ENCODE measurements at places on chromosomes 11 and 22.
A peak's percentile ranks its signal among the peaks of the same experiment; 100 is the strongest.

DNA sequence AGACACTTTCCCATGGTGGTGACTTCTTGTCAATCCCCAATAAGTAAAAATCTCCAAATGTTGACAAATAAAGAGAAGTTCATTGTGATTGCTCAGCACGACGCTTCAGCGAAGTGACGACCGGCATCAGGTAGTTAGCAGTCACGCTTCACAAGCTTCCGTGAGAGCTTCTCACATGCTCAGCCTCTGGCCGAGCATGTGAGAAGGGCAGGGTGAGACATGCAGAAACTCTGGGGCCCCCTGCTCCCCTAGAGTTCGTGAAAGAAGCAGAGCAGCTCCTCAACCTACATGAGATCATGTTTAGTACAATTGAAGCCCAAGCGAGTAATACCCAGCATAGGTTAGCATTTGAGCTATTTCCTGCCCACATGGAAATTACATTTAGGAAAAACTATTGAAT lies 4.4 kb upstream of the C11orf16 start:
- DNase-seq, result no peak

DNA sequence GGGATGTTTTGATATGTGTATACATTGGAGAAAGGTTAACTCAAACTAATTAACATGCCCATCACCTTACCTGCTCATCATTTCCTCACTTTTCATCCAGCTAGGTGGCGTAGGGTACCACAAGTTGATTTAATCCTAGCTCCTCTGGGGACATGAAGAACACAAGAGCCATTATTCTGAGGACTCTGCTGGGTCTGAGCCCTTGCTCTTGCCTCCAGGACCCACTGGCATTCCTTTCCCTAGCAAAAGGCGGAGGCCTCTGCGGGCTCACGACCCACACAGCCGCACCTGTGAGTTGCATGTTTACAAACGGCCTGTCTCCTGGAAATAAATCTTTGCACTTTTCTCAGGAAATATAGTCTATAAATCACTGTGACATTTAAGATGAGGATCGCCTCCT lies 871.9 kb downstream of the TBC1D22A start:
- no peak for DNase-seq

DNA sequence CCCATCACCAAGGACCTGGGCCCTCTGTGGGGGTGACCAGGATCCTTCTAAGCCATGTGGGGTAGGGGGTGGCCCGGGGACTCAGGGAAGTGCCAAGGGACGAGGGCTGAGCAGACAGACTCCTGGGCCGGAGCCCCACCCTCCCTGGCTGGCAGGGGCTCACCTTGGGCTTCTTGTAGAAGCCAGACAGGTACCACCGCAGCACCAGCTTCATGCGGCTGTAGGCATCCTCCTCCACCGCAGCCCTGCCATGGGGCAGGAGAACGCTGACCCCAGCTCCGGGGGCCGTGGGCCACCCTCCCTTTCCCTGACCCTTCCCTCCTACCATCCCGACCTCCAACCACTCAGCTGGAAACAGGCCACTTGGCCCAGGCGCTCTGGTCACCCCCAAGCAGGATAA lies 45.9 kb upstream of the CARS1 start:
- DNase-seq, result peak; percentile 26

- DNase-seq, result no peak
Measured at GRCh38 chr11:117814766-117815261, 9.7 kb downstream of the FXYD2 start.

DNA sequence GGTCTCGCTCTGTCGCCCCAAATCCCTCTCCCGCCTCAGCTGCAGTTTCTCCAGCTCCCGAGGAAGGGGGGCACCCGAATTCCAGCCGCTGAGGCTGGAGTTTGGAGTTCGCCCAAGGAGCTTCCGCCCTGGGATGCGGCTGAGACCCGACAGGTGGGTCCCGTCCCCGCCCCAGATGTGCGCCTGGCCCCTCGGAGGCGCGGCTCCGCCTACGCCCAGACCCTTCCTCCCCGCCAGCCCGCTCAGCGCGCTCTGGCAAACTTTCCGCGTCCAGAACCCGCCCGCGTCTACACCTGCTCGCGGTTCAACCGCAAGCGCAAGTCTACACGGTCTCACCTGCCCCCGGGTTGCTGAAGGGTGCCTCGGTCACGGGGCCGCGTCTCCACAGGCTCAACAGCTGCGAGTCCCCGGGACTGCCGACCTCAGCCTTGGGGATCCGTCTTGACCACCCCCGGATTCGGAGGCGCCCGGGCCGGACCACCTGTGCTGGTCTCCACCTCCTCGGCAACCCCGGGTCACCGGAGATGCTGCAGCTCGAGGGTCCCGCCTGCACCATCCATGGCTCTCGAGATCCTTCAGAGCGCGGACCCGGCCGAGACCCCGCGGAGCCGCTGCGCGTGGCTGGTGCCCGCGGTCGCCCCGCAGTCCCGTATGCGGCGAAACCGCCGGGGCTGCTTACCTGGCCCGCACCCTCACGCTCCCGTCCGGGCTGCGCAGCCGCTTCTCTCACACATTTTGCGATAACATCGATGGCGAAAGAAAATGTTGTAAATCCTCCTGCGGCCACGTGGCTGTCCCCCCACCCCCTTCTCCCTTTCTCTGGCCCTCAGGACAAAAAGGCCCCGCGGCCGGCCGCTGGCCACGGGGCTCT lies 63.6 kb downstream of the NFAM1 start:
- no peak for DNase-seq

GRCh38 chr11:85749884-85750283 lies 61.1 kb downstream of the SYTL2 start:
- no peak for DNase-seq

DNA sequence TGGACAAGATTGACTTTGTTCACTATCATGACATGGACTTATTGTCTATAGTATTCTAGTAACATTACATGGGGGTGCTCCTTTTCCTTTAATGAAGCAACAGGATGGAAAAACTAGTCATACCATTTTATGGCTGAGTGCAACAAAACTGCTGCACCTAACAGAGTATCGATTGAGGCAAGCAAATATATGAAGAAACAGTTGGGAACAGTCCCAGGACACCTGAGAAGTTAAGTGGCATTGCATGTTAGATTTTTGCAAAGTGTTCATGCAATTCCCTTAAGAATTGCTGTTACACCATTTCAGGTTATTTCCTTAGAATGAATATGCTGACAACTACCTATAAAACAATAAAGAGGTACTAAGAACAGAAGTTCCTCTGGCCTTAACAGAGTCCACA lies 541.5 kb upstream of the ANO3 start:
- no peak for DNase-seq

DNA sequence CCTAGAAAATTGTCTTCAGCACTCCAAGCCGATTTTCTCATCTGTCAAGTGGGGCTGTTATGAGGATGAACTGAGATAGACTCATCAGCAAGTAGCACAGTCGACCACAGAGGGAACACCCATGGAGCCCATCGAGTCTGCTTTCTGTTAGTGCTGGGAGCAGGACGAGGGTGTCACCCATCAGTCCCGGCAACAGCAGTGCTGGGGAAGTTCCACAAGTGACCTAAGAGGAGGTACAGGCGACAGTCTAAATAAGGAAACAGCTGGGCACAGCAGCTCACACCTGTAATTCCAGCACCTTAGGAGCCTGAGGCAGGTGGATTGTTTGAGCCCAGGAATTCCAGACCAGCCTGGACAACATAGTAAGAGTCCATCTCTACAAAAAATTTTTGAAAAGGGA lies 9.7 kb downstream of the RTL6 start:
- DNase-seq, result no peak

DNA sequence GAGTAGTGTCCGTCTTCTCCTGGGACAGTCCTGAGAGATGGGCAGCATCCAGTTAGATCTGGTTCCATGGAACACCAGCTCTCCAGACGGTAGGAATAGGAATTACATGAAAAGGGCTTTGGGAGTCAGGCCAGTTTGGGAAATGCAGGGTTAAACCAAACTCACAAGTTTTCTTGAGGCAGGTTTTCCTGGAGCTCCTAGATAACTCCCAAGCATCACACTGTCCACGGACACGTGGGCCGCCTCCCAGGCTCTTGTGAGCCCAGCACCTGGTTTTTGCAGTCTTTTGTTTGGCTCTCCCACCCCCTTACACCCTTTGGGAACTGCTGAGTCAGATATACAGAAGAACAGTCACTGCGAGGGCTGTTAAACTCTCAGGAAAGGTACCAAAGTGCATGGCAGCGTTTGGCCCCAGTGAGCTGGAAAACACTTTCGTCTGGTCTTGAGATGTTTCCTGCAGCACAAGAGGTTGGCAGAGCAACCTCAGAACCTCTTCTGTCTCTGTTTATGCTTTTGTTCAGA lies 90.0 kb downstream of the BCR start:
- DNase-seq, result no peak

- DNase-seq, result peak; percentile 77
Measured at GRCh38 chr11:113773092-113773415, 438 bp downstream of the ZW10 start.

GRCh38 chr22:27435844-27436576 lies 365.5 kb downstream of the MN1 start:
- DNase-seq, result peak; percentile 76

DNA sequence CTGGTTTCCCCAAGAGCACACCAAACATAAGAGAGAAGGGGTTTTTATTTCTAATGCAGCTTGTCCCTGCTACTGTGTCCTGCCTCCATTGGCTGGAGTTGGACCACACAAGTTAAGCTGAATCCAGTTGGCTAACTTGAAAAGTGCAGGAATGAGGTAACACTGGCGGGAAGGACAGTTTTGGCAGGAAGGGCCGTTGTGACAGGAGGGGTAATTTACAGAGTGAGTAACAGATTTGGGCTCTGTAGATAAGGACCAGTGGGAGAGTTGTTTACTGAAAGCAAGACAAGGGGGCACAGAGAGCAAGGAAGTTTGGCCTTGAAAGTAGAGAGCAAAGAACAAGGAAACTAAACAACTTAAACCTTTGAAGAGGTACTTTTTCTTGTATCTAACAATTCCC lies 1623.3 kb upstream of the RAG2 start:
- DNase-seq, result peak; percentile 76

All from islet precursor cell (in vitro differentiated cells).